ENCODE measurements at places on chromosomes 16 and 17. TPM values are rescaled to one million over a fixed set of nuclear protein-coding genes. Genes with fewer than 3 reads are reported as not detected.

Gene ITGA3
- total RNA-seq: 162 TPM

Gene GUCY2D
- 3.1 TPM for total RNA-seq

Gene TMEM238L
- total RNA-seq: not detected

Gene DHRS7B
- 20.9 TPM for total RNA-seq

Gene SLC5A10
- total RNA-seq: not detected

Gene SOST
- not detected for total RNA-seq

Gene TBC1D28
- not detected for total RNA-seq

Gene IKZF3
- 7.1 TPM for total RNA-seq

Gene TMC5
- 62.1 TPM for total RNA-seq

Gene SLC26A11
- 42.4 TPM for total RNA-seq

Gene OTOA
- total RNA-seq: 0.92 TPM

Gene TBC1D3G
- not detected for total RNA-seq

Gene TP53TG3
- not detected for total RNA-seq

Gene MYH2
- 0.06 TPM for total RNA-seq

Gene C1QL1
- not detected for total RNA-seq

Gene ENPP7
- 0.18 TPM for total RNA-seq

Gene RPAIN
- 37.2 TPM for total RNA-seq

Gene GDPD3
- total RNA-seq: 14.4 TPM

Gene KRTAP9-2
- total RNA-seq: not detected

Gene PIK3R6
- total RNA-seq: 2.5 TPM

Gene FGF11
- total RNA-seq: 1.2 TPM

Gene SGCA
- total RNA-seq: 9.1 TPM

Gene ALDOC
- total RNA-seq: 11.6 TPM

Measured in lower lobe of right lung (tissue), 2 donors.